Foreskin keratinocyte (primary cell): ENCODE measurements at places on chromosomes 7 and 10.

GRCh38 chr10:116744163-116744753 is 1.9 kb upstream of the HSPA12A start:
- no peak for DNase-seq

- no peak for DNase-seq
Measured at GRCh38 chr7:44488955-44489354, 1.5 kb downstream of the NUDCD3 start.

- no peak for DNase-seq
Measured at GRCh38 chr10:92131275-92131820, 159.5 kb downstream of the CPEB3 start.

DNA sequence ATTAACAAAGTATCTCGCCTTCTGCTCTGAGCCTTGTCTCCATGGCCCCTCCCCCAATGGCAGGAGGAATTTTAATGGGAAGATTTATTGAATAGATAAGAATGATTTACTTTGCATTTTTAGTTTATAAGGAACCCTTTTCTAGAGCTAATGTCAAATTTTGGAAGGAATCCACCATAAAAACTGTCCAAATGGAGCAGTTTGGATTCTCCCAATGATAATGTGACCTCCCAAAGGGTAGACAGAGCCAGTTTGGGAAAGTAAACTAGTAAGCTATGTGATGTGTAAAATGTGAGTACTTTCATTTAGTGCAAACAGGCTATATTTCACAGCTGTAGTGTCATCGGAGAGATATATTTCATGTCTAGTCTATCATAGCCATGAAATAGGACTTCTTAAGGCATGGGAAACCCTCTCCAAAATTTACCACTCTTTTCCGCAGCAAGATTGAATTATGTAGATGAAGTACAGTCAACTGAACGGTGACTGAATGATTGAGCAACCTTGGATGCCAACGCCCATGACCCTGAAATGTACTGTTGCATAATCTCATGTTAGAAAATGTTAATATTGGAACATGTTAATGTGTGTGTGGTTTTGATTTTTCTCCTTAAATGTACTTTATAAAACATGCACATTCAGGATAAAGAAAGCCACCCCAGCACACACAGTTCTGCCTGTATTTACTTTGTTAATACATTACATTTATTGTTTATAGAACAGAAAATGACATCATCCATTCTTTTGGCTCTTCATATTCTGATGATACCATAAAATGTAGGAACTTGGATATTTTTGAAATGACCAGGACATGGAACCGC is 140.6 kb downstream of the NRP1 start:
- DNase-seq: peak; percentile 72

DNA sequence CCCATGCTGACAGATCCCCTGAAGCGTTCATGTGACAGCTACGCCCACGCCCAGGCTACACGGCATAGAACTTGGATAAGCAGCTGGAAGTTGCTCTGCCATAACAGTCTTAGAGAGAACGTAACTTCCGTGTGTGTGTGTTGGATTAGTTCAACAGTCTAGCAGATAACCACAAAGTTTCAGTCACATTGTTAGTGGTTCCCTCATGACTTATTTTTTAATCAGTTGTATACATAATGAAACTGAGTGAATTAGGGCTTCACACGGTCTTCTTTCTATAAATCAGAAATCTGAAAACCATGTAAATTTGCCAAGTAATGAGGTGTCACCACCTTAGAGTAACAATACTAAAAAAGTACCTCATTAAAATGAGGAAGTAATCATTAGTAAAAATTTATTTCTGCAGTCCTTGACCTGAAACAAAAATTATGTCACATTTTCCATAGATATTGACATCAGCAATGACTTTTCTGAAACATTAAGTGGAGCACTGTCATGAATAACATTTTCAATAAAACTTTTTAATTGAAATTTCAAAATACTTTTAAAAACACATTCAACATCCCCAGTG is 21.7 kb upstream of the MACC1 start:
- DNase-seq: peak; percentile 66

GRCh38 chr7:151794508-151795167 is 82.3 kb downstream of the PRKAG2 start:
- no peak for DNase-seq

GRCh38 chr7:127683776-127684681 is 32.0 kb downstream of the SND1 start:
- DNase-seq: no peak

GRCh38 chr10:60351191-60351853 is 38.4 kb downstream of the ANK3 start:
- no peak for DNase-seq

- no peak for DNase-seq
Measured at GRCh38 chr10:128186959-128187787, 61.0 kb upstream of the MKI67 start.

DNA sequence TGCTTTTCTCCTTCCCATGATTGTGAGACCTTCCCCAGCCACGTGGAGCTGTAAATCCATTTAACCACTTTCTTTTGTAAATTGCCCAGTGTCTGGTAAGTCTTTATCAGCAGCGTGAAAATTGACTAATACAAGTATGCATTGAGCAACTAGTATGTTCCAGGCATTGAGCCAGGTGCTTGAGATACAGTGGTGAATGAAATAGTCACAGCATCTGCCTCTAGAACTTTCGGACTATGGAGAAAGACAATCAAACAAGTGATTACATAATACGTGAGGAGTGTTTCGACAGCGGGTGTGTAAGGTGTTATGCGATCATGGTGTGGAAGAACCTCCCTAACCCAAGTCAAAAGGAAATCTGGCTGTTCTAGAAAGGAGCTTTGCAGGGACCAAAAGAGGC is 21.6 kb upstream of the NUP205 start:
- peak; percentile 48 for DNase-seq

- DNase-seq: no peak
Measured at GRCh38 chr7:82507976-82508677, 64.5 kb upstream of the CACNA2D1 start.

DNA sequence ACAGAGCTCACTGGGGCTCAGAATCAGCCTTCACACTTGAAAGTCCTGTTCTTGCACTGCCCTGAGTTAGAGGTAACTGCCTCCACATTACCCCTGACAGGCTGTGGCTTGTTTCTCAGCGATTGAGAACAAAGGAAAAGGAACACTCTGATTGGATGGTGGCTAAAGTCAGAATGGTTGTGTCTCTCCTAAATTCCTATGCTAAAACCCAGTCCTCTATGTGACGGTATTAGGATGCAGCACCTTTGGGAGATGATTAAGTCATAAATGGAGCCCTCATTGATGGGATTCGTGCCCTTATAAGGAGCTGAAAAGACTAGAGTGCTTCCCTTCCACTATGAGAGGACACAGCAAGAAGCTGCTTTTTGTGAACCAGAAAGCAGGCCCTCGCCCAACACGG is 38.9 kb upstream of the DGKI start:
- peak; percentile 74 for DNase-seq

- DNase-seq: peak; percentile 29
Measured at GRCh38 chr7:151368136-151368571, 26.5 kb downstream of the NUB1 start.

GRCh38 chr10:34091635-34092195 is 723.4 kb downstream of the PARD3 start:
- DNase-seq: no peak

GRCh38 chr10:62814756-62815380 is 1.3 kb downstream of the EGR2 start:
- no peak for DNase-seq

GRCh38 chr10:129472696-129473555 is 5.9 kb downstream of the MGMT start:
- DNase-seq: no peak

DNA sequence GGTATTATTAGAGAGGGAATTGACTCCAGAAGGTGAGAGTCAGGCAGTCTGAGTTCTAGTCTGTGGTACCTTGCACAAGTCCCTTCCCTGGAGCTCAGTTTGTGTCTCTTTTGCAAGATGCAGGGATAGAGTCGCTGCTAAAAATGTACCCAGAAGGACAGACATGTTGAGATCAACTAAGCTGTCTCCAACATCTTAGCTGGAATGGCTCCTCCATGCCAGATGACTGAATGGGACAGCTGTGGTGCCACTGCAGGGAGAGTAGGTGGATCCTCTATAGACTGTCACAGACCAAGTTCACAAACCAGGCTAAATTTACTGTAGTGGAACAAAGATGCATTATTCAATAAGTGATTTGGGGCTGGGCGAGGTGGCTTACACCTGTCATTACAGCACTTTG is 120.1 kb downstream of the NEURL1 start:
- no peak for DNase-seq

- DNase-seq: no peak
Measured at GRCh38 chr10:76429368-76430060, 998.1 kb downstream of the LRMDA start.

GRCh38 chr10:24993237-24993958 is 22.6 kb downstream of the ENKUR start:
- DNase-seq: no peak

- DNase-seq: no peak
Measured at GRCh38 chr7:139830782-139831501, 1.9 kb downstream of the TBXAS1 start.

DNA sequence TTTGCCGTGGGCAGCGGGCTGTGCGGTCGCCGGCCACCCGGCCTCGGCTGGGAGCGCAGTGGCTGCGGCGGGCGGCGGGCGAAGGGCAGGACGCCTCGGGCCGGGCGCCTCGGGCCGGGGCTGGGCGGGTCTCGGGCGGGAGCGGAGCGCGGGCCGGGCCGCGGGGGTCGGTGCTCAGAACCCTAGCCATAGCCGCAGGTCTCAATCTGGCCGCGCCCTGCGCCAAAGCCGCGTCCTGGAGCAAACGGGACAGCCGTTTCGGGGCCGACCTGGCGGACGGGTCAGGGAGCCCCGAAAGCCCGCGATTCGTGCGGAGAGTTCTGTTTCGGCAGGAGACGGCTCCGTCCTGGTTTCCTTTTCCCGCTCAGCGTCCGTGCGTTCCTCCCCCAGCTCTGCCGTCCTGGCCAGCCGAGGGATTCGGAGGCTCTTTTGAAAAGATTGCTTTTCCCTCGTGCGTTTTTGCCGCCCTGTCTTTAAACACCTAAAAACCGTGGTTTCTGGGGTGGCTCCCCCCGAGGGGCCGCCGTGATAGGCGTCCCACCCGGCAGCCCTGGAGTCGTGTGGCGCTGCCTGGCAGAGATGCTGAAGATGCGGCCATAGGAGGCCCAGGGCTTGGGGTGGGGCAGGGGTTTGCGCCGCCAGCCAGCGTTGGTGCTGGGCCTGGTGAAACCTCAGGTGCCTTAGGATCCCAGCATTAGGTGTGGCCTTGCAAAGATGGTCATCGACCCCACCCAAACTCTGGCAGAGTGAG is 727 bp downstream of the RET start:
- peak; percentile 32 for DNase-seq

- peak; percentile 85 for DNase-seq
Measured at GRCh38 chr7:16935341-16935735, 53.6 kb upstream of the AGR3 start.
